ENCODE measurements at places on chromosomes 13 and 19.

DNA sequence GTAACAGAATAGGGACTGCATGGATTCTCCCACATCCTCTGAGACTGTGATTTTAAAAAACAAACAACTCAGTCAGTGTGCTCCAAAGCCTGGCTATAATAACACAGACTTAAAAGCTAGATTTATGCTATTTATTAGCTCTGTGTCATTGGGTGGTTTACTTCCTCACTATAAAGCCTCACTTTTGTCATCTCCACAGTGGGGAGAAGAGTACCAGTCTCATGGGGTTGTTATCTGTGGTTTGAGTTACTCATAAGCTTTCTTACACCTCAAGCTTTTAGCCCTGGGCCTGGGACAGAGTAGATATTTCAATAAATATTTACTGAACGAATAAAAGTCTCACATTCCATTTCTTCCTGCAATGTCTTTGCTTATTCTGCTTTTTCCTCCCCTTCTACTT lies 5.3 kb downstream of the RNASEH2B start:
- peak; percentile 44 for DNase-seq

- peak; percentile 73 for DNase-seq
Observed at GRCh38 chr13:42803563-42804204, 22.3 kb downstream of the FAM216B start.

DNA sequence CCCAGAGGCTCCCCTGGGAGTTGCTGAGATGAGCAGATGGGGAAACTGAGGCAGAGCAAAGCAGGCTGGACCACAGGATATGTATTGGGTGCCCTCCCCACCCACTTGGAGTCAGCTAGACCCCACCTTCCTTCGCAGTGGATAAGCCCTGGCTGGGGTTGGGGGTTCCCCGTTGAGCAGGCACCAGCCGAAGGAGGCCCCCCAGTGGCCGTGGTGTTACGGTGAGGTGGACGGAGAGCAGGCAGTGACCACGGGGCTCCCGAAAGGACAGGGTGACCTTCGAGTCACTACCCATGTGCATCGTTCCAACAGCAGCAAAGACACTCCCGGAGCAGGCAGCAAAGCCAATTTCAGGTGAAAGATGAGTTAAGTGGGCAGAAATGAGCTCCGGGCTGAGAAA lies 62.4 kb upstream of the ADGRE5 start:
- DNase-seq, result no peak

DNA sequence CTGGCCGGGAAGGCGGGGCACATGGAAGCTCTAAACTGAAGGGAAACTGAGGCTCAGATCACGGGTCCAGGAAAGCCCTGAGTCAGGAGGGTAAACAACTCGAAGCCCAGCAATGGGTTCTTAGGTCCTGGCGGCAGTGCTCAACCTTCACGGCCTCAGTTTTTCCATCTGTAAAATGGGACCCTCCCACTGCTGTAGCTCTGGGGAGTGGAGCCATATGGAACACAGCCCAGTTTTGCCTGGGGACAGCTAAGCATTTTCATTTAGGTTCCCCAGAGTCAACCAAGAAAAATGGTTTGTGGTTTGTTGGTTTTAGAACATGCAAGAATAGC lies 30.4 kb downstream of the CEBPG start:
- no peak for DNase-seq

GRCh38 chr19:42150911-42151361 lies 18.7 kb upstream of the POU2F2 start:
- DNase-seq, result no peak

GRCh38 chr13:46638262-46638661 lies 85.3 kb downstream of the LRCH1 start:
- no peak for DNase-seq

GRCh38 chr19:3578390-3578789 lies 5.6 kb downstream of the HMG20B start:
- no peak for DNase-seq

GRCh38 chr19:54517483-54517882 lies 14.9 kb downstream of the LAIR2 start:
- peak; percentile 9 for DNase-seq

DNA sequence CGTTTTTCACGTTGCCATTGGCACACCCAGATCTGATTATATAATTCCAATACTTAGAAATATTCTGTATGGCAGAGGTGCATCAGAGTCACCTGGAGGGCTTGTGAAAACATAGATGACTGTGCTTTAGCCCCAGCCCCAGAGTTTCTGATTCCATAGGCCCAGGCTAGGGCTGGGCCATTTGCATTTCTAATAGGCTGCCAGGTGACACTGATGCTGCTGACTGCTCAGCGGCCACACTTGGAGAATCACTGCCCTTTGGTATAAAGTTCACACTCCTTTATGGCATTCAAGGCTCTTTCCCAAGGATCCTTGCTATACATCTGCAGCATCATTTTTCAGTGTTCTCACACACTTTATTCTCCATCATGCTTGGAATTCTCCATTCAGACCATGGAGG lies 137.1 kb downstream of the AKAP11 start:
- DNase-seq, result no peak

- DNase-seq, result no peak
Observed at GRCh38 chr13:104473936-104474335, 1407.7 kb upstream of the SLC10A2 start.

GRCh38 chr19:35862528-35862927 lies 5.8 kb downstream of the KIRREL2 start:
- DNase-seq, result no peak

DNA sequence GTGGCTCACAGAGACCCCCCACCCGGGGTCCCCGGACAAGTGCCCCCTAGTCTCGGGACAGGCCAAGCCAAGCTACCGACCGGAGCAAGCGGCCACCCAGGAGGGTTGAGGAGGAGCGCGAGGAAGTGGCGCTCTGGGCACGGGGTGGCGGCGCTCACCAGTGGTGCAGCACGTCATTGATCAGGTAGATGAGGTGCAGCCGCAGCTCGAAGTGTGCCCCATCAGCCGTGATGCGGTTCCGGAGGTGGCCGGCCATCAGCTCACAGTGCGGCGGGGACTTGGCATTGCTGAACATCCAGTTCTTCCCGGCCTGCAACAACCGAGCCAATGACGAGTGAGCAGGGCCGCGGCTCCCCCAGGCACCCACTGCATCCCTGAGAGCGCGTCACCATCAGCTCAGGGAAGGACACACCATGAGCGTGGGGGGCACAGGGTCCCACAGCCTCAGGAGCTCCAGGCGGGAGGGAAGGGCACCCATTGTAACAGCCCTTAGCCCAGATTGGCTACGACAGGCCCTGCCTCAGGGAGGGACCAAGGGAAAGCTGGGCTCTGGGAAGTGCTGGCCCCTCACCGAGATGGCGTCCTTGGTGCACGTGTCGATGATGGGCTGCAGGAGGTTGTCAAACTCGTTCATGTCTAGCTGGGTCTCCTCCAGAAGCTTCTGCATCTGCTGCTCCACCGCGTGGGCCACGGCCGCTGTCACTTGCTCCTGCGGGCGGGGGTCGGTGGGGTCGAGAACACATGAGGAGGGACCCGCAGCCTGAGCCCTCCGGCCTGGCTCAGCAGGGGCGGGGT lies 9.6 kb downstream of the CHERP start:
- DNase-seq, result no peak

GRCh38 chr19:49442771-49443365 lies 1.5 kb upstream of the SLC17A7 start:
- DNase-seq, result peak; percentile 85

DNA sequence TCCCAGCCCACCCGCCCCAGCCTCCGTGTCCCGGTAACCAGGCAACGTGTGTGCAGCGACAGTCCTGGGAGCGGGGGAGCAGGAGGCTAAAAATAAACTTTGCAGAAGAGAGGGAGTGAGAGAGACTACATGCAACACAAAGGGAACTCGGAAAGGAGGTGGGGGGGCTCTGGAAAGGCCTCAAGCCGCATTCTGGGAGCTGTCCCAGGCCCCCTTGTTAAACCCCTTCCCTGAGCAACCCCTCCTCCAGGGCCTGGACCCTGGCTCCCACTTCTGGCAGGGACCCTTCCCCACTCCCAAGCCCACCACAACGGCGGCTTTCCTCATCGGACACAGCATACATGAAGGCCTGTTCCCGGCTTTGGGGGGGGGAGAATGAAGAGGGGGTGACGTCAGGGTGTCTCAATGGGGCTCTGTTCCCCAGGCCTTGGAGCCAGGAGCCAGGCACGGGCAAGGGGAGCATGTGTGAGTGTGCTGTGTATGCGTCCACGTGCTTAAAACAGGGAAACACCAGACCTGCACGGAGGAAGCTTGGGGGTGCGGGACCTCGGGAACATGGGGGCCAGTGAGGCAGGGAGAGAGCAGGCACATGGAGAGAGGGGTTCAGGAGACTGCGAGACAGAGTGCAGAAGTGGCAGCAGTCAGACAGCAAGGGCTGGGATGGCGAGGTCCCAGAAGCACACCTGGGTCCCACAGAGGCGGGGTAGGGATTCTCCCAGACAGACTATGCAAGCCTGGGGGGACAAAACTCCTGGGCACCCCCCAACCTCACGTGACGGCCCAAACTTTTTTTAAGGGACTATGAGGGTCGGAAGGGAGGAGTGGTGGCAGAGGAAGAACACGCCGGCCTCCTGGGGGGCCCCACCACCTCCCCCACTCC lies 2.3 kb downstream of the ERF start:
- peak; percentile 51 for DNase-seq

GRCh38 chr19:50823389-50824042 lies at the start of gene KLK1:
Gene KLK1, minus strand, starts transcription at chr19:50823787. Its CDS starts 39 bp downstream, at chr19:50823748.
- DNase-seq, result no peak

- DNase-seq, result no peak
Observed at GRCh38 chr19:52963247-52963618, 552 bp upstream of the ZNF816 start.

GRCh38 chr13:22148187-22148586 lies 477.3 kb downstream of the FGF9 start:
- no peak for DNase-seq

GRCh38 chr19:33507021-33507956 lies 14.3 kb downstream of the PEPD start:
- no peak for DNase-seq

- DNase-seq, result peak; percentile 48
Observed at GRCh38 chr19:38653028-38653571, 5.7 kb downstream of the ACTN4 start.

- no peak for DNase-seq
Observed at GRCh38 chr13:88649855-88650254, 978.7 kb downstream of the SLITRK5 start.

DNA sequence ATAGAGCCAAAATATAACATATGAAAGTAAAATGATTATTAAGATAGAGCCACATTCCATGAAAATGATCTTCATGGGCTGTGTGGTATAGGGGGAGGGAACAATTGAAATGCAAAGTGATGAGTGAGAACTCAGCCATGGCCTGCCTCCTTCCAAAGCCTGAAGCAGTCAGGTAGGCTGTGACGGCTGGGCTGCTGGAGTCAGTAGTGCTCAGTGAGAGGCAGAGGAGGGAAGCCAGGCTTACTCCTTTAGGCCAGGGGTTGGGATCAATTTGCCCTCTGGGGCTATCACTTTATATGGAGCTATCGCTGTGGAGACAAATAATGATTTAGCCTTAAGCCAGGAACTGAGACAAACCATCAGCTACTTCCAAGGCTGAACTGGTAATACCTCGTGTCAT lies 654.9 kb downstream of the FGF9 start:
- no peak for DNase-seq

- DNase-seq, result no peak
Observed at GRCh38 chr19:29777781-29778309, 33.9 kb upstream of the CCNE1 start.

DNA sequence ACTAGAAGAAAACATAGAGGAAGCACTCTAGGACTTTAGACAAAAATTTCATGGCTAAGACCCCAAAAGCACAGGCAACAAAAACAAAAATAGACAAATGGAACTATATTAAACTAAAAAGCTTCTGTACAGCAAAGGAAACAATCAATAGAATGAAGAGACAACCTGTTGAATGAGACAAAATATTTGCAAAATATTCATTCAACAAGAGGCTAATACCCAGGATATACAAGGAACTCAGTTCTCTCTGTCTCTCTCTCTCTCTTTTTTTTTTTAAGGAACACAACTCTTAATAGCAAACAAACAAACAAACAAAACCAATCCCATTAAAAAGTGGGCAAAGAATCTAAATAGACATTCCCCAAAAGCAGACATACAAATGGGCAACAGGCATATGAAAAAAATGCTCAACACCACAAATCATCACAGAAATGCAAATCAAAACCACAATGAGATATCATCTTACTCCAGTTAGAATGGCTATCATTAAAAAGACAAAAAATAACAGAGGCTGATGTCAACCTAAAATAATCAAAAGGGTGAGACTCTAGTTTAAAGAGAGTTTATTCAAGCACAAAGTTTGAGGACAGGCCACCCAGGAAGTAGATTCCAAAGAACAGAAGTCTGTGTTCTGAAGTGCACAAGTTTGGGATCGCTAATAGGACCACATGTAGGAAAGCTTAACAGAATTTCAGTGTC lies 27.1 kb upstream of the SLC7A9 start:
- peak; percentile 8 for DNase-seq

DNA sequence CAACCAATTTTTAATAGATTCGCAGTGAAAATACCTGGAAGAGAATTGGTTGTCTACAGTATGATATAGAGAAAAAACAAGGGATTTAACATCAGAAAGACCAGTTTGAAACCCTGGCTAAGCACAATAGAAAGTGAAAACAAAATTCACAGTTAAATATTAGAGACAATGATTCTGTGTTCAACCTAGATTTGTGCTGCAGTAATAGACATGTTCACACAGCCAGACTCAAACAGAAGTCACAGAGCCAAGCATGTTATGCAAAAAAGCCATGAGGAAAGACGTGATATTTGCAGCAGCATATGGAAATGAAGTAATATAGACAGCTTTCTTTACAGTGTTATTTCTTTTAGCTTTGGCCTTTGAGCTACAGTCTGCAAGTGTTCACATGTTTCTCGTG lies 48.1 kb downstream of the SCEL start:
- DNase-seq, result no peak

- no peak for DNase-seq
Observed at GRCh38 chr13:41500511-41500910, 43.2 kb downstream of the RGCC start.

GRCh38 chr19:50924586-50924985 lies 13.4 kb upstream of the KLK4 start:
- no peak for DNase-seq

- DNase-seq, result no peak
Observed at GRCh38 chr19:6442087-6442688, 8.6 kb upstream of the SLC25A41 start.

All from fibroblast of skin of abdomen (primary cell).